ENCODE measurements at places on chromosomes 2 and 18. TPM values are rescaled to one million over a fixed set of nuclear protein-coding genes. Genes with fewer than 3 reads are reported as not detected.
A peak's percentile ranks its signal among the peaks of the same experiment; 100 is the strongest.

- DNase-seq: no peak
Measured at GRCh38 chr2:126392889-126393288, 263.1 kb upstream of the GYPC start.

DNA sequence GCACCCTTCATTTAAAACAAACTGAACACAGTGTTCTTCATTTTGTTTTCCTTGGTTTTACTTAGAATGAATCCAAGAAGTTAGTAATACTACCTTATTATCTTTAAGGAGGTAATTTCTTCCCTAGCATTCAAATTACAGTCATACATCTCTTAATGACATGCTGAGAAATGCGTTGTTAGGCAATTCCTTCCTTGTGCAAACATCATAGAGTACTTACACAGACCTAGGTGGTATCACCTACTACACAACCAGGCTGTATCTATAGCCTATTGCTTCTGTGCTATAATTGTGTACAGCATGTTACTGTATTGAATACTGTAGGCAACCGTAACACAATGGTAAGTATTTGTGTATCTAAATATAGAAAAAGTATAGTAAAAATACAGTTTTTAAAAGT lies 8.4 kb upstream of the CABYR start:
- DNase-seq: no peak

GRCh38 chr2:146994246-146994645 lies 850.6 kb upstream of the ACVR2A start:
- DNase-seq: no peak

GRCh38 chr2:220335591-220335915 lies 708.1 kb downstream of the SLC4A3 start:
- no peak for DNase-seq

DNA sequence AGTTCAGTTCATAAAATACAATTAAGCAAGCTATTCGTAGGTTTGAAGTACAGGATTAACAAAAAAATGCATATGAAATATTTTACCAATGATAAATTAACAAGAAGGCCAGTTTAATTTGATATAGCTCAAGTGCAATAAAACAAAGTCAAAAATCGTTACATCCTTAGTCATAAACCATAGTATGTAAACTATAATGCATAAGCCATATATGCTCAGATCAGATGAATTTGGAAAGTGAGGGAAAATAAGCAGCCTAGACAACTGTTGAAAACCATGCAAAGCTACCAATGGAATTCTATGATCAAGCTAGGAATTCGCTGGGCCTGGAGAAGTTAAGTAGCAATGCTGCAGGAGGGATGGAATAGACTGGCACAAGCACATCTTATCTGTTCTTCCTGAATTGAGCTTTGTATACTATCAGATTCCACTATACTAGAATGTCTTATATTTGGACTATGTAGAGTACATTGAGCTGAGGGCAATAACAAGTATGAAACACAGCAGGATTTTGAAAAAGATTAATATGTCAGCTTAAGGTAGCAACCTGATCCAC lies 682.0 kb downstream of the IRS1 start:
- DNase-seq: no peak

DNA sequence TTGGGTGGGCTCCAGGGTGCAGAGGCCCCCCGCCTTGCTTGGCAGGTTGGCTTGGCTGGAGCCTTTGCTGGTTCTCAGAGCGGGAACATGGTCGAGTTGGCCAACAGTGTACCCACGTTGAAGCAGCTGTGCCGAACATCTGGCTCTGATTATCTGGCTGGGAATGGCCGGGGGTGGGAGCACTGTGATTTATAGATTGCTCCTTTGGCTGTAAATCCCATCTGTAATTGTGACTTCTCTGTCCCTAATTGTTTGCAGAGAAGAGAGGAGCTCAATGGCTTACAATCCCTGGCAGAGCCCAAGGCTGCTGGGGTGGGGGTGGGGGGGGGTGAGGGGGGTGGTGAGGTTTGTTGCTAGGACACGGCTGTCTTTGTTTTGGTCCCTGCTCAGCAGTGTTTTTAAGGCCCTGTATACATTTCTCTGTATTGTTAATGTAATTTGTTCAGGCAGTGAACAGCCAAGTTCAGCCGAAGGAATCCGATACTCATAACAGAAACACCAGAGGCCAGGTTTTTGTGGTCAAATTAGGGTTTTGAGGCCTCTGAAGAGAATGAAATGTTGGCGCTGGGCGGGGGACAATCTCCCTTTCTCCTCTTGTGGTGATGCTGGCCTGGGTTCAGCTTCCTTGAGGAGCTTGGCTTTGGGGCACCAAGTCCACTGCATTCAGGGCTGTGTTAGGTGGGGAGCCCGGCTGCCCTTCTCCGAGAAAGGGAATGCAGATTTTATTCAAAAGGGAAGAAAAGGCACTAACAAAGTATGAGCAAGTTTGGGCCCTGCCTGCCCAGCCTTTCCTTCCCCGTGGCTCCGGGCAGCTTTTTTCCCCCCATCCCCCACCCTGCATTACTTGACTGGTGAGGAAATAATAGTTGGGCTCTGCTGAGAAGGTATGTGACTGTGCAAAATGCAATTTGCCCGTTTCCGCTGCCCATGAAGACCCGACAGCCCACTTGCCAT lies 82.5 kb downstream of the TCF7L1 start:
- DNase-seq: no peak

GRCh38 chr18:65592435-65592834 lies 158.4 kb upstream of the CDH7 start:
- DNase-seq: no peak

DNA sequence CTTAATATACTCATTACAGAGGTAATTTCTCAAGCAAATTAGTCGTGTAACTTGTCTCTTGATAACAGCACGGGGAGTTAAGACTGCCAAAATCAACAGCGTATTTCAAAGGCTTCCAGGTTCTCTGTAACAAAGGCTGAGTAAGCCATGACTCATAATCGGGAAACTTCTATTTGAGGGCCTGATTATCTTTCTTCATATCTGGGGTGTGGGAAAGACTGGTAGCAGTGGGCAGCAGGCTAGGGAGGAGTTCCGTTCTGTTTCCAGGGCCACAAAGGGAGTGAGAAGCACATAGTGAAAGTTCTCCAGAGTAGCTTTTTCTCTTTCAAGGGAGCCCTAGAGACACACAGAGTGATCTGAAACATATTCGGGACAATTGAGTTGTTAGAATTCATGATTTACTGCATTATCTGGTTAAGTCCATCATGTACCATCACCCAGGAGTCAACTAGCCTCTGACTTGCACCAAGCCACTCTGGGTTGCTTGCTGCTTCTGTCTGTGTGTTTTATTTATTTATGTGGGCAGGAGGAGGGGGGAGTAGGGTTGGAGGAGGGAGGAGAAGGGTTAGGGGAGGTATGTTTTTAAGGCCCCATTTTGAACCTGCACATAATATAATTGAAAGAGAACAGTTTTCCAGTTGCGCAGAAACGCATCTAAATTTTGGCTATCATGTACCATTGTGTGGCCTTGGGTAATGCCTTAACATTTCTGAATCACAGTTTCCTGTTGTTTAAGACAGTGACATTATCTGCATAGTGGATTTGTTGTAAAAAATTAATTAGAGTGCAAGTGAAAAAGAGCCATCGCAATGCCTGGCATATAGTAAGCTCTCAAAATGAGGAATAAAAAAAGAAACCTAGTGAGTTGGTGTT lies 80.5 kb upstream of the ITPRID2 start:
- DNase-seq: no peak

DNA sequence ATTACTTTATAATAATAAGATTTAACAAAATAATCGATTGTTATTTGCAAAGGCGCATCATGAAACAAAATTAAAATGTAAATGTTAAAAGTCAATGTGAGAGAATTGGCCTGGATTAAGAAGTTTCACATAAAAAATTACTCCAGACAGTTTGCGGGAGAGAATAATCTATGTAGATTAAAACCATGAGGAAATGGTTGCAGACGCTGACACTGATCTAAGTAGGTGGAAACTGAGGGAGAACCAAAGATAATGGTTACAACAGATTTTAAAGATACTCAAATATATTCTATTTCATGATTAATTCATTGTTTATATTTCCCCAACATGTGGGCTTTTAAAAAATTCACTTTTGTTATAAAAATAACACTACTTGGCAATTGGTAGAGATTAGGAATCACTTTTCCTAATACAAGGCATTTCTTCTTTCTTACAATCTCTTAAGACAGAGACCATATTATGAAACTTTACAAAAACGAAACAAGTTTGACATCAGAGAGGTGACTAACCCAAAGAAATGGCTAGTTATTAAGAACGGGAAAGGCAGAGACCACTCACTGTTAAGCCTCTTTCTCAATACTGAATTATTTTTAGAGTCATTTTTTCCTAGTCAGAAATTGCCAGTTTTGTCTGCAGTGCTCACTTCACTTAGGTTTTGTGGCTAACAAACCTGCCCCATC lies 1.6 kb downstream of the KANSL1L start:
- no peak for DNase-seq

DNA sequence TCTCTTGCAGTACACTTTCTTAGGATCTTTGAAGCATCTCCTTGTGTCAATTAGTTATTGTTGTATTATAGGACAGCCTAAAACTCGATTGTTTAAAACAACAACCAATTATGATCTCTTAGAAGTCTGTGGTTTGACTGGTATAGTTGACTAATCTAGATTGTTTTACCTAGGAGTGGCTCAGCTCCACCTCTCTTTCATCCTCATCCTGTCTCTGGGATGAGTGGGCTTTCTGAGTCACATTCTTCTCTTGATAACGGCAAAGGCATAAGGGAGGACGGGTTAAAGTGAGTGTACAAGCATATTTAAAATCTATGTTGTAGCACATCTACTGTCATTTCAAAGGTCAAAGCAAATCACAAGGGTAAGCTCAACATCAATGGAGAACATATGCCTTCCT lies 102.3 kb upstream of the GULP1 start:
- DNase-seq: no peak

DNA sequence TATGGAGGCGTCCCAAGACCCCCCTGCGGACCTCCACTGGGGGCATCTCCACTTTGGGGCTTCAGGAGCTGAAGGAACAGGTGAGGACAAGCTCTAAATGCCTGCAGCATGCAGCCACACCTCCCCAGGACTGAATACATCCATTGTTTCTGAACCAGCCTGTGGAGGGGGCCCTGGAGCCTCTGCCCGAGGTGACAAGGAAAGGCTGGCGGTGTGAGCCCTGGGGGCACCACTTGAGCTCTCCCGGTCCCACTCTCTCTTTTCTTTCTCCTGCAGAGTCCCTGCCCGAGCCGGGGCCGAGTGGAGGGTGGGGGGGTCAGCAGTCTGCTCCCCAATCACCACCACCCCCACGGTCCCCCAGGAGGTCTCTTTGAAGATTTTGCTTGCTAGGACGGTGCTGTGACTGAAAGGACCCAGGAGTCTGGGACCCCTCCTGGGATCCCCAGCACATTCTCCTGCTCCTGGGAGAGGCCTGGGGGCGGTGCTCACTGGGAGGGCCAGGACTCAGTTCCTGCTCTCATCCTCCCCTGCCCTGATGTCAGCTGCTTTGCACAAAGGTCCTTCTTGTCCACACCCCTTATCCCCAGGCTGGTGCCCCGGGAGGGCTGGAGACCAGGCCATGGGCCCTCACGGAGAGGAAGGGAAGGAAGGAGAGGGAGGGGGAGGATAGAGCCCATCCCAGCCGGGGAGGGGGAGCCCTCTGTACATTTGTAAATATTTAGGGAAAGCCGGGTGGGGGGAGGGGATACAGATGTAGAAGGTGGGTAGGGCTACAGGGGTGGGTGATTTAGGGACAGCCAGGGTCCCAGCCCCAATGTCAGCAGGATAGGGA lies 5.7 kb downstream of the CHPF start:
- DNase-seq: no peak

DNA sequence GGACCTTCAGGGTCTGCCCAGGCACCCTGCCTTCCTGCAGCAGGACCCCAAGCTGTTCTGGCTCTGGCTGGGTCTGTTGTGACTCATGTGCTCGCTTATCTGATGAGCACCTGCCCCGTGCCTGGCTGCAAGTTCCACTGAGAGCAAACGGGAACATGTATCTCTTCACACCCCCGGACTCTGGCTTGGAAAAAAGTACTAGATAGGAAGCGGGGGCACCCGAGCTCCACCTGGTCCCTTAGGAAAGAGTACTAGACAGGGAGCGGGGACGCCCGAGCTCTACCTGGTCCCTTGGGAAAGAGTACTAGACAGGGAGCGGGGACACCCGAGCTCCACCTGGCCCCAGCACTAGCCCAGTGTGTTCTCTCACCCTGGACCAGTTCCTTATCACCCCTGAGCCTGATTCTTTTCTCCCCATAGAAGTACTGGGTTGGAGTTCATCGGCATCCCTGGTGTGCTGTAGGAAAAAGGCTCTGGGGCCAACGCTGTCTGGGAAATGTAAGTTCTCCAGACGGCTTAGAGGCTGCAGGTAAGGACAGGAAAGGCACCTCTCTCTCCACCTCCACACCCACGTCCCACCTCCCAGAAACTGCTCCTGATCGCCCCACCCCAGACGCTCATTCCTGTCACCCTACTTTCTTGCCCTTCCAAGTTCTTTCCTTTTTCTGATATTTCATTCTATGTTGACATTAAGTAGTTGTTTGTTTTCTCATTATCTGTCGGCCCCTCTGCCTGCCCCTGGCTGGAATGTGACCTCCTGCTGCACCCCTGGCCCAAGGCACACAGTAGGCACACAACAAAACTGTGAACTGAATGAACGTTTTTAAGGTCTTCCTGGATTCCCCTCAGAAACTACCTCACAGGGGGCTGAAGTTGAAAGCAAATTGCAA lies 40.2 kb downstream of the HDAC4 start:
- no peak for DNase-seq

DNA sequence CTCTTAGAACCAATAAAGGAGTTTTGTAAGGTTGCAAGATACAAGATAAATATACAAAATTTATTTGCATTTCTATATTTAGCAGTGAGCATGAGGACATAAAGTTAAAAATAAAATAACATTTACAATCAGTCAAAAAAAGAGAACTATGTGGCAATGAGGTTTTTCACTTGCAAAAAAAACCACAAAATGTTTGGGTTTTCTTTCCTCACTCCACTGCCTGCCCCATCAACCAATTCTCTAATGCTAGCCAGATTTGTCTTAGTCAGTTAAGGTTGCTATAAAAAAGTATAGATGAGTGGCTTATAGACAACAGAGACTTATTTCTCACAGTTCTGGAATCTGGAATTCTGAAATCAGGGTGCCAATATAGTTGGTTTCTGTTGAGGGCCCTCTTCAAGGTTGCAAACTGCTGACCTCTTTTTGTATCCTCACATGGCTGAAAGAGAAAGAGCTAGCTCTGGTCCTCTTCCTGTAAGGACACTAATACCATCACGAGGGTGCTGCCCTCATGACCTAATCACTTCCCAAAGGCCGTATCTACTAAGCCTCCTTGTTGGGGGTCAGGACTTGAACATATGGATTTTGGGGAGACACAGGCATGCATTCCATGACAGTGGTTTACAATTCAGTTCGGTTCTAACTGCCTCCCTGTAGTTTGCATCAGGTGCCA lies 566.2 kb downstream of the GALR1 start:
- no peak for DNase-seq

GRCh38 chr2:75595541-75596395 lies 35.0 kb upstream of the EVA1A start:
- no peak for DNase-seq

- DNase-seq: peak; percentile 86
Measured at GRCh38 chr2:3423492-3424170, 44.1 kb downstream of the TRAPPC12 start.

- no peak for DNase-seq
Measured at GRCh38 chr2:73821669-73822068, 7.1 kb upstream of the STAMBP start.

- no peak for DNase-seq
Measured at GRCh38 chr2:218317303-218317630, 25.0 kb upstream of the TMBIM1 start.

GRCh38 chr2:236712961-236713673 lies 143.5 kb downstream of the ACKR3 start:
- no peak for DNase-seq

NCKAP1 gene
- 9.1 TPM for total RNA-seq

CPO gene
- total RNA-seq: not detected

AKAIN1 gene
- total RNA-seq: not detected

NOSTRIN gene
- not detected for total RNA-seq

NMUR1 gene
- total RNA-seq: not detected
